Ovary (tissue), 10 donors: ENCODE measurements at places on chromosomes 16 and 17.

DNA sequence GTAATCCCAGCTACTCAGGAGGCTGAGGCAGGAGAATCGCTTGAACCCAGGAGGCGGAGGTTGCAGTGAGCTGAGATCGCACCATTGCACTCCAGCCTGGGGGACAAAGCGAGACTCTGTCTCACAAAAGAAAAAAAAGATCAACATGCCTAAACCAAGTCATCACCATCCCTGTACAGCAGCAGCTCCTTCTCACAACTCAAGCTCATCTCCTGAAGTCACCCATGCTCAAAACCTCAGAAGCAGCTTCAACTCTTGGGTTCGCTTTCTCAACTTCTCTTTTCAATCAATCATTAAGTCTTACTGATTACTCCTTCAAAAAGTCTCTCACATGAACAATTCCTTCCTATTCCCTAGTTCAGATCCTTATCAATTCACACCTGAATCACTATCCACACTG, 31.3 kb downstream of the PHLPP2 start:
- DNase-seq: no peak

- no peak for DNase-seq
Measured at GRCh38 chr17:8925808-8926207, 39.7 kb downstream of the PIK3R5 start.

DNA sequence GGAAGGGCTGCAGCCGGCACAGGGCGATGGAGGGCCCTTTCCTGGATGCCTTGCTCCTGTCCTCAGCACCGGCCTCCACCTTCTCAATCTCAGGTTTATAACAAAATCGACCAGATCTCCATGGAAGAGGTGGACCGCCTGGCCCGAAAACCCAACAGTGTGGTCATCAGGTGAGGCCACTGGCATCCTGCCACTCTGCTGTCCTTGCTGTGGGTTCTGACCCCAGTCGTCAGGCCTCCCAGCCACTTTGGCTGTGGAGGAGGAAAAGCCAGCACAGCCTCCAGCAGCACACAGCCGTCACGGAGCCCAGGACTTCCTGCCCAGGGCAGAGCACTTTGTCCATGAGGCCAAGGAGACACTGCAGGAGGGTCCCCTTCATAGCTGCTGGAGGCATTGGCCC, 6.7 kb upstream of the MYO15A start:
- no peak for DNase-seq

GRCh38 chr17:34413443-34414119, 50.5 kb upstream of the CCL1 start:
- DNase-seq: no peak

- DNase-seq: peak; percentile 51
Measured at GRCh38 chr16:67248401-67249177, at the start of gene SLC9A5. Gene SLC9A5, plus strand, starts transcription at chr16:67248979. Its CDS starts 36 bp downstream, at chr16:67249015.
